ENCODE measurements at places on chromosomes 5 and 9.

- no peak for DNase-seq
These were observed 182.4 kb downstream of the ACTL7B start for GRCh38 chr9:108673386-108673785.

GRCh38 chr9:13181652-13182051 lies 97.8 kb downstream of the MPDZ start:
- DNase-seq, result no peak

- no peak for DNase-seq
These were observed 249.6 kb downstream of the PBX3 start for GRCh38 chr9:125996791-125997190.

DNA sequence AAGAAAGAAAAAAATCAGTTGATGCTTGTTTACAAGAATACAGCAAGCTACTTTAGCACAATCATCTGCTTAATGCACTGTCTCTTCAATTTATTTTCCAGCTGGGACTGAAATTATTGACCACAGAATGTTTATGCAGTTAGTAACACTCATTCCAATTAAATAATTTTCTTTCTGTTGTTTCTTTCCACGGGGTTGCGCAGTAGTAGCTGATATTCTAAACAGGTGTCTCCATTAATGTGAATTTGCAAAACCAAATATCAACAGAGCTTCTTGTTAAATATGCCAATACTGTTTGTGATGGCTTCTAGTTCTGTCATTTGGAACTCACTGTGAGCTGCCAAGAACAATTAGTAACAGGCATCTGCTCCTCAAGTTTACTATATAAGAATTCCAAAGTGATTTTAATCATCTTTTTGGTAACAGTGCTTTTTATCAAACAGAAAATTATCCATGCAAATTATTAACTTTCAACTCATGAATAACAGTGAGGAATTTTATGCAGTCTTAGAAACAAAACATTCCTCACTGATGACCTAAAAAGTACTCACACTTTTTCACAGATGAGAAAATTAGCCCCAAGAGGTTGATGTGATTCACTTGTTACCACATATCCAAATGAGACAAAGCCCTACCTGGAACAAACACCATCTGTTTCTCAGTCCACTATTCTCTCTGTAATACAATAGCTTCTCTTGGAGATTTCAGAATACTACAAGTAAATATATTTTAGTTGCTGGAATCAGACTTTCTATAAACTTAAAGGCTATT lies 567.6 kb upstream of the RGMB start:
- no peak for DNase-seq

GRCh38 chr9:76772686-76773445 lies 8.6 kb downstream of the PCA3 start:
- DNase-seq, result no peak

GRCh38 chr9:97510797-97511654 lies 9.6 kb downstream of the TMOD1 start:
- DNase-seq, result no peak

GRCh38 chr9:33264003-33264472 lies 470 bp downstream of the BAG1 start:
- DNase-seq, result no peak

- no peak for DNase-seq
These were observed 49.0 kb downstream of the SPTLC1 start for GRCh38 chr9:92066168-92066567.

GRCh38 chr5:347712-348284 lies 26.3 kb downstream of the AHRR start:
- DNase-seq, result no peak

DNA sequence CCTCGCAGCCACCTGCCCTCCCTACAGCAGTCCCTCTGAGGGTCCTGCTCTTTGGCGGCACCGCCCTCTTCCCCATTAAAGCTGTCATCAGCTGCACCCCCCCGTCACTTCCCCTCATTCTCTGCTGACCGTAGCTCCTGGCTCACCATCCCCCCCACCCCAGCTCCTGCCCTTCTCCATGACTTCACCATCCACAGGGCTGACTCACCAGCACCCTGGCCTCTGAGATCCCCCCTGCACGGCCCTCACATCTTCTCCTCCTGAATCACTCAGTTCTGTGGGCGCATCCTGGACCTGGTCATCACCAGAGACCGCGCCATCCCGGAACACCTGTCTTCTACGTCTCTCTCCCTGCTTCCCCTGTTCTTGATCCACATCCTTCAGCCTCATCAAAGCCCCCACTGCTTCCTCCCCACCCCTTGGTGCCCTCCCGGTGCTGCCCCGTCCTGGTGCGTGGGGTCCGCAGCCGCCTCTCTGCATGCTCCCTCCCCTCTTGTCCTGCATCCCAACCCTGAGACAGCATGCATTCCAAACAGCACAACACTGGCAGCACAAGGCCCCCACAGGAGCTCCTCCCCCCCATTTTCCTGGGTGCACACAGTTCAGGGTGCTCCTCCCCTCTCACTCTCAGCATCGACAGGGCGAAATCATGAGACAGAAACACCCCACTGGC lies 12.9 kb downstream of the FLT4 start:
- DNase-seq, result no peak

GRCh38 chr5:72452515-72453245 lies 54.5 kb downstream of the ZNF366 start:
- no peak for DNase-seq

DNA sequence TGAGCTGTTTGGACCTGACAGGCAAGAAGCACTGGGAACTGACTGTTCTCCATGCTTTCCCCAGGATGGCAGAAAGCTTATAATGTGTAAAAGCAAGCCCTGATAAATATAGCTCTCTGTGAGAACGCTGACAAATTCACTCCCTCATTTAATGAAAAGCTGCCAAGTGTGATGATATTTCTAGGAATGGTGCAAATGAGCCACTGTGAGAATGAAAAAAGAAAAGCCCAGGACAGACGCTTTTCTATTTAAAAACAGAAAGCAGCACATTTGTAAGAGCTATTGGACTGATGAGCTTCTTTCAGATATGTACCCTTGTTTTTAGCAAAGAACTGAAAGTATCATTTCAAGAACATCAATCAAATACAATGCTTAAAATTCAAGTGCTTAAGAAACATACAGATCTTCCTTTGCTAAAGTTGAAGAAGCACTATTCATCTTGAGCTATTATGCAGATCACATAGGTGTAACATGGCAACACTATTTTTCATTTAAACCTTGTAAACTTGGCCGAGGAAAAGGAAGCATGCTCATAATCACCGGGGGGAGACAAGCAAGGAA lies 842.6 kb upstream of the ACO1 start:
- DNase-seq, result no peak

DNA sequence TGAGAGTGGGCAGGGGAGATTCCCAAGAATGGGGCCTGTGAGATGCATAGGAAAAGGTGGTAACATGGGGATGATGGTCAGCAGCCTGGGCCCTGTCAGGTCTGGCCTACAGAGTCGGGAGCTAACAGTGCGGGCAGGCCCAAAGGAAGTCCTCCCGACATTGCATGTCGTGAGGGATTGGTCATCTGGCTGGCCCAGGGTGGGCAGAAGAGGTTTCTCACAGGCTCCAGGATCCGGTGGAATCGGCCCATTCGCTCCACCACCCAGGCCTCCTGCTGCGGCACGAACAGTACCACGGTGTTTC lies 514 bp downstream of the STOML2 start:
- DNase-seq, result no peak

DNA sequence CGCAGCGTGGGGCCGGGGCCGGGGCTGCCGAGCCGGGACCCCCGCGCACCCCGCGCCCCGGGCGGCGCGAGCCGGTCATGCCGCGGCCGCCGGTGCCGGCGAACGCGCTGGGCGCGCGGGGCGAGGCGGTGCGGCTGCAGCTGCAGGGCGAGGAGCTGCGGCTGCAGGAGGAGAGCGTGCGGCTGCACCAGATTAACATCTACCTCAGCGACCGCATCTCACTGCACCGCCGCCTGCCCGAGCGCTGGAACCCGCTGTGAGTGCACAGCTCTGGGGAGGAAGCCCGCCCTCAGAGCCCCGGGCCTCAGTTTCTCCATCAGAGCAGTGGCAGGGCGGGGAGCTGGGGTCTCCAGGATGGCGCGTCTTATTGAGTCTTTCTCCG lies 335 bp downstream of the GALNT12 start:
- DNase-seq, result peak; percentile 27

- DNase-seq, result no peak
These were observed 631.6 kb upstream of the CDH18 start for GRCh38 chr5:20619591-20619990.

- peak; percentile 22 for DNase-seq
These were observed 26.2 kb downstream of the CARNMT1 start for GRCh38 chr9:75001719-75002421.

DNA sequence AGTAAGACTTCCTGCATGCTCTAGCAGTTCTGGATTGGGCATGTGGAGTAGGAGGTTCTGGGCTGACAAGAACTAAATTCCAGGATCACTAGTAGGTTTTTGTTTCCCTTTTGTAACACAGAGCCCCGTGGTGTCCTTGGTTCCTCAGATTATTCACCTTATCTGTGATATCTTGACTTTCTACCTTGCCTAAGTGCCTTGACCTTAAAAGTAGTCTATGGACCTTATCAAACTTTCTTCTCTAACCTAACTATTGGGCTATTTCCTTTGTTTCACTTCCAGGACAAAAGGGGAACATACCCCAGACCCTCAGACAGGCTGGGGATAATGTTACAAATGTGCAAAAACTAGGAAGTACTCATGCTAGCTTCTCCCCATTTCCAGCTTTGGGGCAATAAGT lies 595.3 kb downstream of the PSAT1 start:
- no peak for DNase-seq

- DNase-seq, result no peak
These were observed 9.9 kb downstream of the PRDM6 start for GRCh38 chr5:123098767-123099513.

DNA sequence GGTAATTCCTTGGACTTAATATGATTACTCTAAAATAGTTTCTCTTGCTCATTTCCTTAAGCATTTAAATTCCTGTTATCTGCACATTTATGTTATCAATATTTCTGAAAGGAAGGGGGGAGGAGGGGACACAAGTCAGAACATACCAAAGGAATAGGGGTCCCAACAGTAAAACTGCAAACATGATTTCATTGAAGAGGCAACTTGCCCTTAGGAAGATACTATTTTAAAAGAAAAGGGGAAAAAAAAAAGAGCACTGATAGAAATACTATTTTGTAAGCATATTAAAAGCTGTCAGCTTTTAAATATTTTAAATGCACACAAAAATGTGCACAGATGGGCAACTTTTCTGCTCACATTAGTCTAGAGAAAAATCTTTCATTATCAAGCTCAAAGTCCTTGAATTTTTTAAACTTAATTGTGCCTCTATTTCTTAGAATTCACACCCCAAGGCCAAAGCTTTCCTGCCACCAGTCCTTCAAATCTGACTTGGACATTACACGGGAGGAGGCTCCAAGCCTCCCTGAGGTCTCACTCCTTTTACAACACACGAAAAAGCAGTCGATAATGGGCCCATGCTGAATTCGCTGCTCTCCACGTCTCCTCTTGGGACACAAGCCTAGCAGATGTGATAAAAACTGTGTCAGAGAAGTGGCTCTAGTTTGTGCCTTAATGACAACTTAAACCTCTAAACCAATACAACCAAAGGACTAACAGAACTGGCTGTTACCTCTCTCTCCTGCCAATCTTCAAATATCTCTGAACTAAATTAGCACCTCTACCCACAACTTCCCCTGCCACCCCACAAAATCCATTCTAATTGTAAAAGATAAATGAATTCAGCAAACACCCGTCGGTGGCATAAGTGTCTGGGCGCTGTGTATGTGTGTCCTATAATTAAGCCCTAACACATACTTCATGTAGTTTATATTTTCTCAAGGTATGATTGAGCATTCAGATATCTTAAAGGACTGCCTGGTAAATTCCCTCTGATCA lies 154.3 kb downstream of the DENND1A start:
- DNase-seq, result no peak

GRCh38 chr5:157602505-157602904 lies 26.9 kb upstream of the ADAM19 start:
- DNase-seq, result no peak

DNA sequence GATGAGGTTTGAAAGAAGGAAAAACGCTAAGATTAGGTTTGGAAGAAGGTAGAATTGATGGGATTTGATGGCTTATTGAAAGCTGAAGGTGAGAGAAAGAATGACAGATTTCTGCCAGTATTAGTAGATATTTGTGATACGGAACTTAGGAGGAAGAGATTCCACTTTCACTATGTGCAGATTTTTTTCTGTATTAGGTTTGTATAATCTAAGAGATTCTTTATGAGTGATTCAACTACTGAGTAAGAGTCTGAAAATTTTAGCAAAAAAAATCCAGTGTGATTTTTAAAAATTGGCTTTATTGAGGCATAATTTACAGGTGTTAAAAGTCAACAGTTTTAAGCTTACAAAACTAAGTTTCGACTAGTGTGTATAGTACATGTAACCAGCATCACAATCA lies 54.1 kb downstream of the AP3S1 start:
- DNase-seq, result no peak

- DNase-seq, result no peak
These were observed 237.5 kb downstream of the CHSY3 start for GRCh38 chr5:130141659-130142320.

- DNase-seq, result peak; percentile 0
These were observed 5.4 kb downstream of the MRPS27 start for GRCh38 chr5:72314571-72315172.

DNA sequence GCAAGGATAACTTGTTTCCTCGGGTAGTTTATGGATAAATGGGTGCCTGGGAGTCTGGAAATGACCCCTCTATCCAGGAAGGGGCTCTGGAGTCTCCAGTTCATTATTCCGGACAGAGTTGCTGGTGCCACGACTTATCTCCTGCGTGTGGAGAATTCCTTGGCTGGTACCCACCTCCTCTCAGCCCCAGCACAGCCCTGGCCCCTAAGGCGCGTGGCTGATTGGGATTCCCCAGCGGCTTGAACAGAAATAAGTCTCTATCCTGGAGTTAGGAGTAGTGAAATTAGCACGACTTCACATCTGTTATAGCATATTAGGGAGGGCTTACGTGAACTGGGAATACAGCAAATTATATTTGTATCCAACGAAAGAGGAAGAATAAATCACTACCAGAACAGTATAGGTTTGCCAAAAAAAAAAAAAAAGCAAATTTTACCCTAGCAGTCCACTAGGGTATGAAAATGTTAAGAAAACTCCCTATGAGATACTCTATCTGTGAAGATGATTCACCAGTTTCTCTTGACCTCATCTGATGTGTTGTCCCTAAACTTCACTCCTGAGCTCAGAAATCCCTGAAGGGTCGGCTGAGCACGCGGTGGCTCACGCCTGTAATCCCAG lies 172.5 kb upstream of the OTULINL start:
- no peak for DNase-seq

- DNase-seq, result no peak
These were observed 91.7 kb upstream of the ADAMTSL1 start for GRCh38 chr9:18382243-18382642.

DNA sequence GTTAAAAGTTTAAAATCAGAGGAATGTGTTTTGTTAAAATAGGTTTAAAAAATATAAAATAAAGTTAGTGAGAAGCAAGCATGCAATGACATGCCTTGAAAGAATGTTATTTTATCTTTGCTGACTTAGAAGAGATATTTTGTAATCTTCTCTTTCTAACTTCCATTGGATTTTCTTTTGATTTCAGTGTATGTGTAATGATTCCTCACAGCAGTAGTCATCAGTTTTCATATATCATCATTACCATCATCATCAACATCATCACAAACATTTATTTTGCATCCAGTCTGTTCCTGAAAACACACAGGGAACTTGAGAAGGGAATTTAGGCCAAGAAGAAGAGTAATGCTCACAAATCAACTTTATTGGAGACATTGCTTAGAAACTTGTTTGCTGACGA lies 699.6 kb downstream of the TAF11L14 start:
- DNase-seq, result no peak

Data from NCI-H510A (cell line).